AG04449 (cell line): ENCODE measurements at places on chromosomes 5 and 9.

- DNase-seq: no peak
Observed at GRCh38 chr9:134187110-134187531, 22.8 kb upstream of the RNU6ATAC start.

DNA sequence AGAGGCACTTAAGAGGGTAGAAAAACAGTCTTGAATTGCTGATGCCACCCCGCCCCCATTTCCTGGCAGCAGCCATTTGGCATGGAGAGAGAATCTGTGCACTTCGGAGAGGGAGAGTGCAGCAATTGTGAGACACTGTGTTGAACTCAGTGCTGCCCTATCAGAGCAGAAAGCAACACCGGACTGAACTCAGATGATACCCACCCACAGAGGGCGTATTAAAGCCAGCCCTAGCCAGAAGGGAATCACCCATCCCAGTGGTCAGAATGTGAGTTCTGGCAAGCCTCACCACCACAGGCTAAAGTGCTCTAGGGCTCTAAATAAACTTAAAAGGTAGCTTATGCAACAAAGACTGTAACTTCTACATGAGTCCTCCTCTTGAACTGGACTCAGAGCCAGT, 88.4 kb upstream of the RGS7BP start:
- DNase-seq: no peak

DNA sequence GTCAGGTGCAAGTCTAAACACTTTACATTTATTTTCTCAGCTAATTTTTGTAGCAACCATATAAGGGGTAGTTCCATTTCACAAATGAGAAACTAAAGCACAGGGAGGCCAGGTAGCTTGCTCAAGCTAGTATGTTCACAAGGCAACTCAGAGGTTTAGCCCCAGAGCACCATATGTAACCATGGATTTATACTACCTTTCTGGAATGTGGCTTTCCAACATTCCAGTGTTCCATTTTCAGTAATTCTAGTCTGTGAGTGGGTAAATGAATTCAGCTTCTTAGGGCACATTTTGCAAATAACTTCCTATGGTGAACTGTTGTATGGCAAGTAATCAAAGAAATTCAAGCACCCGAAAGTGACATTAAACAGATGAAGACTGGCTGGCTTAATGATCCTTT, 25.0 kb upstream of the CAST start:
- DNase-seq: no peak

DNA sequence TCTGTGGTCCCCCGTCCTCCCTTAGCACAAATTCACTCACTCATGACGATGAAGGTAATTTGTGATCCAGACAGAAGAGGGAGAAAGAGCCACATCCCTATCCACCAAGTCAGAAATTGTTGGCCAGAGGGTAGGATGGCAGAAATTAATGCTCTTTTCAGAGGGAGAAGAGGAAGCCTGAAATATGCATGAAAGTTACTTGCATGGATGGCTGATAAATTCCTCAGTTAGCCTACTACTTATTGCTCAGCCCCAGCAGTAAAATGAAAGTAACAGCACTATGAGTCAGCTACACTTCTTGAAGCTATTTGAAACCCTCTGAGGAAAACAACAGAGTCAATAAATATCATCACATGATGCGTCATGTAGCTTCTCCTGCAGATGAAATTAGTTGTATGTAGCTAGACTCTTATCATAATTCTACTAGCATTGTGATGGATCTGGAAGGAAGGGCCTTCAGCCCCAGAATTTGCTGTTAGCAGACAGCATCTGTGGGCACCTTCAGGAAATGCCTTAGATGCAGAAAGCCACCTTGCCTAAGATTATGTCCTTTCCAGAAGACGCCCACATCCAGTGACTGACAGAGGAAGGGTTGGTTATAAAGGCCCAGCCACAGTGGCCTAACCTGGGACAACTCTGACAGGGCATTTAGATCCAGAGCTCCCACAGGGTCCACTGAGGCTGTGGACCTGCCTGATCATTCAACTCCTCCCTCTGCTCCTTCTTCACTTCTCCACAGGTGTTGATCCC, 81.2 kb upstream of the CCDC112 start:
- peak; percentile 93 for DNase-seq

- no peak for DNase-seq
Observed at GRCh38 chr9:137902646-137903045, 25.1 kb downstream of the CACNA1B start.

- DNase-seq: no peak
Observed at GRCh38 chr5:73515232-73515631, 17.0 kb downstream of the BTF3 start.

DNA sequence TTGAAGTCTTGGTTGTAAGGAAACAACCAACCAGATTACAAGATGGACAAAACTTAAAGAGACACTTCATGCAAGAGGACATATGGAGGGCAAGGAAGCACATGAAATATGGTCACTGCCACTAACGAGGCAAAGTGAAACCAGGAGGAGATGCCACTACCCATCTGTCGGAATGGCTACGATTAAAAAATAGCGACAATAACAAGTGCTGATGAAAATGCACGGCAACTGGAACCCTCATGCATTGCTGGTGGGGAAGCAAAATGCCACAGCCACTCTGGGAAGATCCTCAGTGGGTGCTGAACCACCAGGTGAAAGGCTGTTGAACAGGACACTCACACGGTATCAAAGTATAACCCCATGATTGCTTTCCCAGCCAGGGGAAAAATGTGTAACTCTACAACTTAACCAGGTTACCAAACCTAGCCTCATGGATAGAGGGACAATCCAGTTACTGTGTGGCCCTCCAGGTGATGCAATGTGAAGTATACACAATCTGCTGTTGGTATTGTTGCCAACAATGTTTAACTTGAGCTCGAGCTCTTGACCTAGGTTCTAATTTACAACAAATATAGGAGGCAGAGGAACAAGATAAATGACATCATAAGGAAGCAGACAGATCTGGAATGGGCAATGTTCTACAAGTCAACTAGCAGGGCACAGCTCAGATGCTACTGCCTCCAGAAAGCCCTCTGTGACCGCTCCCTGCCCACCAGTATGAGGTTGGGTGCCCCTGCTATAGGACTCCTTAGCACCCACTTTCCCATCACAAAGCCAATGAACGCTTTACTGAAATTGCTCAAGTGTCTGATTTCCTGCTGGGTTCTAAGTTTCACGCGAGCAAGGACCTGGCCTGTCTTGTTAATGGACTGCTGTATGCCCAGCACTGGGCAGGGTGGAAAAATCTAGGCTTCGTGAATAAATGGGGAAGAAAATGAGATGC, 25.8 kb downstream of the SH3PXD2B start:
- no peak for DNase-seq

- DNase-seq: no peak
Observed at GRCh38 chr9:114263853-114264510, 58.9 kb upstream of the ORM1 start.

GRCh38 chr5:10339058-10339811, 14.3 kb upstream of the MARCHF6 start:
- DNase-seq: no peak

DNA sequence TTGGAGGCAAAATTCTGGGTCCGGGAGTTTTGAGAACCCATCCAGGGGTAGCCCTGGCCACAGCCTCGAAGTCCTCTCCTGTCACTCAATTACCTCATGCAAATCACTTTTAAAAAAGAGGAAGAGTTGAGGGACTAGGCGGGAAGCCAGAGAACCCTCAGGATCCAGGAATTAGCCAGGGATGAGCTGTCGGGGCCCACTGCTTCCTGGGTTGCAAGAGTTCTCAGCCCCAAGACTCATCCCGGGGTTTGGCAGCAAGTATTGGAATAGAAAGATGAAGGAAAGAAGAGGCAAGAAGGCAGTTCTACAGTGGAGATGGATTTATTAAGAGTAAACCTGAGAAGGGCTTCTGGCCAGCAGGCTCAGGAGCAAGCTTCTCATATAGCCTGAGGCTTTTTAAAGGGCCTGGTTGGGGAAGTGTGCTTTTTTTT, 25.6 kb downstream of the C9orf50 start:
- DNase-seq: no peak

DNA sequence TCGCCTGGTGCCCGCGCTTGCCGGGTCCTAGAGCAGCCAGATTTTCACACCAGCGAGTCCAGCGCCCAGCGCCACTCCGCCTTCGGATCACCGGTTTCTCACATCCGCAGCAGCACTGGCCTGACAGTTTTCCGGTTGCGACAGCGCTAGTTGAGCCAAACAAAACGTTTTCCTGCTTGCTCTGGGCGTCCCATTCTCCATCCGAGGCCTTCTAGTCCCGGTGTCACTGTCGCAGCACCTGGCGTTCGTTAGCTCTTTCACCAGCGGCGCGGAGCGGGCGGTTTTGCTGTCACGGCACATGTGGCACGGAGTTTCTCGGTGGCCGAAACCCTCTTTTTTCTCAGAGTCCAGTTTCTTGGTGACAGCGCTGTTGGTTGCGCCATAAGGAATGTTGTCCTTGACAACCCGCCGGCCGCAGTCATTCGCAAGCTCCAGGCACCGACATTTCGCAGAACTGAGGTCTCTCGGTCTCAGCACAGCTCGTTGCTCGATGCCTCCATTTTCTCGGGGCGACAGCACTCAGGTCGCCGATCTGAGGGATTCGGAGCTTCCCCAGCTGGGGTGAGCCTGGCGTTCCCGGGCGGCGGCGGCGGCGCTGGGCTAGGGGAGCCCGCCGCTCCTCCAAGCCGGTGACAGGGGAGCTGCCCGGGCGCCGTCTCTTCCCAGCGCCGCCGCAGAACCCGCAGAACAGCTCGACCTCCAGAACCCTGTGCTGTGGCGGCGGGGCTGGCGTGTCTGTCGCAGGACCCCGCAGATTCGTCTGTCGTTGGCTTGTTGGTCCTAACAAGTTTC, 47.8 kb downstream of the ANXA2R start:
- no peak for DNase-seq

DNA sequence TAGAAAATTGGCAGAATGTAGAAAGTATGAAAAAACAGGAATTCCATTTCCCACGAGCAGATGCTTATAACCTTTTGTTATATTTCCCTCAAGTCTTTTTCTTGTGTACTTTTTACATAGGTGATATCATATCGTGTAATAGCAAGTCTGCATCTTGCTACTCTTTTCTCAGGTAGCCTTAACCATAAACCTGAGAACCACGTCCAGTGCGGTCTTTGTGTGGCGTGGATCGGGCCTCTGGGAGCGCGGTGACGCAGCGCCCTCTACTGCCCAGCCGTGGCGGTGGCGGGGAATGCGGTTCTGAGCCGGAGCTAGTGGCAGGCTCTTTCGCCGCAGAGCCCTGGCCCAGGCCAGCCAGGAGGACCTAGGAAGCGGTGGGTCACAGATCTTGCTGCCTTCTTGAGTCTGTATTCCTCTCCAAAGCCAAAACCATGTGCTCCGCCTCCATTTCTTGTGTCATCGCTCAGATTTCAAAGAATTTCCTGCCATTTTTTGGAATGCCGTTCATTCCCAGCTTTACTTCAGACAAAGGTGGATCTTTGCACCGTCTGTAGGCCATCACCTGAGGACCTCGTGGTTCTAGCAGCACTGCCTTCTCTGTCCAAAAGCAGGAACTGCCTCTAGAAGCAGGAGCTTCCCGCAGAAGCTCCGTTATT, 71.9 kb downstream of the MVB12B start:
- DNase-seq: no peak

- DNase-seq: no peak
Observed at GRCh38 chr9:78470741-78471140, 173.8 kb downstream of the PSAT1 start.

GRCh38 chr9:73259086-73259696, 107.5 kb downstream of the ANXA1 start:
- no peak for DNase-seq

- no peak for DNase-seq
Observed at GRCh38 chr5:91382530-91383026, 539 bp downstream of the ARRDC3 start.

GRCh38 chr9:133060417-133060841, 1.4 kb upstream of the CEL start:
- no peak for DNase-seq

- no peak for DNase-seq
Observed at GRCh38 chr9:96169484-96169883, 132.5 kb downstream of the HSD17B3 start.

DNA sequence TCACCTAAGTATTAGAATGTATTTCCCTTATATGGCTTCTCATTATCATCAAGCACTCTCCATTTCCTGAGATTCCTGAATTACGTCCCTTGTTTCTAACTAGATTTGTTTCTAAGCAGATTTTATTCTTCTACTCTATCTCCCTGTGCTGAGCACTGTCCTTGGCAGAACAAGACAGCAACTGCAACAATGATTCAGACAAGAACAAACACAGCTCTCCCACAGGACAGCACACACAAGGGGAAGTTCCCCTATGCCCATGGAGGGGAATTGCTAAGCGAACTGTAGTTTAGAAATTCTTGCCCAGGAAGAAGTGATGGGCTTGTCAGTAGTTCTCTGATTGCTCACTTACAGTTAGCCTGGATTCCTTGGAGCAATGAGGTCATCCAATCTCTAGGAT, 759.9 kb downstream of the DTWD2 start:
- DNase-seq: no peak

DNA sequence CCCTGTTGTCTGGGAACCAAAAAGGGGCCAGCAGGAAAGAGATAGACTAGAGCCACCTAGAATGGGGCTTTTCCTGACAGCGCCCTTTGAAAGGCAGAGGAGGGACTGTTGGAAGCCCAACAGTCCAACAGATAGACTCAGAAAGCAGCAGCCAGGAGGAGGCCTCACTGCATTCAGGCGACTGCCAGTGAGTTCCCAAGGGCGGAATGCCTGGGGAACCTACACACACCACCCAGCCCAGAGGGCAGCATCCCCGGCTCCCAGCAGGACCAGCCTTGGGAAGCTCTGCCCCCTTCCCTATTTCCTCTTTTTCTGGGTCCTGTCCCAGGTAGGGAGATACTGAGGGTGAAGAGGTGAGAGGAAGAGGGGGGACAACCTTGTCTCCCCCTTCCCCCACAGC, 192.4 kb upstream of the KLF4 start:
- DNase-seq: no peak

- no peak for DNase-seq
Observed at GRCh38 chr5:111127453-111128195, 35.5 kb downstream of the WDR36 start.

GRCh38 chr5:111498346-111498745, 14.0 kb downstream of the STARD4 start:
- no peak for DNase-seq

- DNase-seq: peak; percentile 82
Observed at GRCh38 chr9:16794871-16795639, 75.4 kb downstream of the BNC2 start.

GRCh38 chr5:68418201-68418600, 202.6 kb downstream of the PIK3R1 start:
- no peak for DNase-seq

- DNase-seq: no peak
Observed at GRCh38 chr9:107615321-107615720, 125.8 kb upstream of the KLF4 start.

DNA sequence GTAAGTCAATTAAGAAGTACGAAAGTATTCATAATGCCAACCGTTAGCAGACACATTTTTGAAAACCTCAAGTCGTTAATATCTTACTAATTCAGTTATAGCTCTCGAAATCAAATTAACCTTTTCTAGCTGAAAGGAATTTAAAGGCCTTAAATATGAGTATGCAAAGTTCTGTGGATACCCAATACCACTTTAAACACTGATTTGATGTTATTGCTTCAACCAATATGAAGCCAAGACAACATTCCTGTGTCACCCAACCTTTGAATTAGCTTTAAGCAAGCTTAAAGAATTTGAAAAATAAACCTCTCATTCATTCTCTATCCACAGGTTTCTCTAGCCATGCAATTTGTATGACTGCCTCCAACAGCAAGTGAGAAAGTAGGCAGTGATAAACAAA, 204.5 kb downstream of the MCTP1 start:
- DNase-seq: no peak
